NAMALWA (cell line): ENCODE measurements at places on chromosomes 3 and 15.

DNA sequence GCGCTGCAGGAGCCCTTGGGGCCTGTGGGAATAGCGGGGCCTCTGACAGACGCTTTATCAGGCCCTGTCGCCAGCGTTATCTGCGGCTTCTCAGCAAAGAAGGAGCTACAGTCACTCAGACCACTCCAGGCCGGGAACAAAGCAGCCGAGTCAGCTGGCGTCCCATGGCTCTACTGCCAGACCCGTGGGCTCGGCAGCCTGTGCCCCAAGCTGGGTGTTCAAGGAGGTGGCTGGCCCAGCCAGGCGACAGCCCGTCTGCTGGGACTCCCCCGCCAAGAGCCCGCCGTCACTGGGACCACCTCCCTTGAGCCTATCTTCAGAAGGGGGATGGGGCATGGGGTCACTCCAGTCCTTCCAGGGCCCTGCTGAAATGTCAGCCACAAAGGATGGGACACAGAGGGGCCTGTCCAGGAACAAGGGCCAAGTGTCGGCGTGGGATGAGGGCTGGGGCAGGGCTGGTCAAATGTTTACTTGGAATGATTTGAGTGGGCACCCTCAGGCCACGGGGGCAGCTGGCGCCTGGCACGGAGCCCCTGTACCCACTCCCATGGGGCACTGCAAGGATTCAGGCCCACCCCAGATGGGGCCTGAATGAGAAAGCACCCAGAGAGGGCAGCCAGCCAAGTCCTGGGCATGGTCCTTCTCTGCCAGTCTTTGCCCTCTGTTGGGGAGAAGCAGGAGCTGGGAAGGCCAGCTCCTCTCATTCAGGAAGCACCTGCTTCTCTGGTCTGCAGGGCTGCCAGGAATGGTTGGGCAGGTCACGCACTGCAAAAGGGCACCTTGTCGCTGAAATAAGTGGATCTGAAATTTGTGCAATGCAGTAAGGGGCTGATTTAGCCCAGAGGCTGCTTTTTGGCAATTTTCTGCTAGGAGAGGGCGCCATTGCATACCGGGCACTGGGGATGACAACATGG is 148.3 kb downstream of the SMAD6 start:
- DNase-seq: no peak

DNA sequence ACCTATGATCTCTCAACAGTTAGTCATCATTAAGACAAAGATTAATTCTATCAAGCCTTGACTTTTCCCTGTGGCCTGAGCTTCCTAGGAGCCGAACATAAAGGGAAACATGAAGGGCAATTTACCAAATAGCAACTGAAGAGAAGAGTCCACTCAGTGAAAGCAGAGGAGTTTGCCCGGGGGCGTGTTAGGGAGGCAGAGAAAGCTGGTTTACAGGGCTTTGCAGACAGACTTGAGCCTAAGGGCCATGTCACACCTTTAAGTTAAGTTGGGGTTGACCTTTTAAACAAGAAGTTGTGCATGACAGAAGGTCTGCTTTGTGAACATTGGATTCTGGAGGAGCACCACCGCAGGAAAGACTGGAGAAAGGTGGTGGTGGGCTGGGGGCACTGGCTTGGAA is 701.8 kb upstream of the CFAP20DC start:
- DNase-seq: no peak

- DNase-seq: no peak
Measured at GRCh38 chr3:175692256-175692655, 833.1 kb downstream of the NAALADL2 start.

GRCh38 chr15:40251486-40252140 is 12.8 kb downstream of the PAK6 start:
- no peak for DNase-seq

- DNase-seq: no peak
Measured at GRCh38 chr15:59353994-59354416, 18.7 kb downstream of the MYO1E start.

GRCh38 chr15:40338921-40339620 is 1.7 kb downstream of the CCDC9B start:
- no peak for DNase-seq
